ENCODE measurements at places on chromosomes 2 and 18.

GRCh38 chr18:55433648-55434047 is 154.3 kb downstream of the TCF4 start:
- DNase-seq, result no peak

DNA sequence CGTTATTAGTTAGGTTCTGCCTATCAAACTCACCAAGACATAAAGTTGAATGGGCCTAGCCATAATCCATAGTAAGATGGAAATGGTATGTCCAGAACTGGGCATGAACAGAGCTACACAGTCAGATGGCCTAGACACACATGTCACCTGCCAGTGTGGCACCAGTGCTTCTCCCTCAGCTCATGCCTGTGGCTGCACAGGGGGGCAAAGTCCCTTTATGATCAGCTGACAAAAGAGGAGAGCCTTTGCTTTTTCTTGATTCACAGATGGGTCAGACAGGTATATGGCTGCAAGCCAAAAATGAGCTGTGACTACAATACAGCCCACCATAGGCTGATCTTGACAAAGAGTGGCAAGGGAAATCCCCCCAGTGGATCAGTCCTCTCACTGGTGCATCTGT is 28.3 kb upstream of the STARD7 start:
- no peak for DNase-seq

DNA sequence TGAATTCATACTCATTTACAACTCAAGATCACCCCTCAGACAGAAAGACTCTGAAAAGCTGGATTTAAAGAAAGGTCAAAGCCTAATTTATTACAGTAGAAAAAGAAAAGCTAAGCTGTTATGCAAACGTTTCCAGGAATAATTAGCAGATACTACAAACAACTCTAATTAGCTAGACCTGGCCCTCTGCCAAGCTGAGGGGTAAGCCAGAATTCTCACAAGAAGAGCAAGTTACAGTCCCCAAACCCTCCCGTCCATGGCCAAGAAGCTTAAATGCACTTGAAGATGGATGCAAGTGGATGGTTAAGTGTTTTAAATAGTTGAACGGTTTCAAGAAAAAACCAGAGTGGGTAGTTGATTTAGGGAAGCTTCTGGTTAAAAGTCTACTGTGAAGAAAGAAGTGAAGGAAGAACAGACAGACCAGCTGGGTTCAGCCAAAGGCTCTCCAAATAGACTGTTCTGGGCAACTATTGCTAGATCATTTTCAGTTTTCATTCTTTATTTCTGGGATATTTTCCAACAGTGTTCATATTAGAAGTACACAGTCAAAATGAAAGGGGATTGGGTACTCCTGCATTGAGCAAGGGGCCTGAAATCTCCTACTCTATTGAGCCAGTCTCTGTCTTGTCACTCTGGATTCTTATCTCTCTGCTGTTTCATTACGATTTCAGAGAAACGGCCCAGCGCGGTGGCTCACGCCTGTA is 4.8 kb downstream of the LMAN2L start:
- no peak for DNase-seq

DNA sequence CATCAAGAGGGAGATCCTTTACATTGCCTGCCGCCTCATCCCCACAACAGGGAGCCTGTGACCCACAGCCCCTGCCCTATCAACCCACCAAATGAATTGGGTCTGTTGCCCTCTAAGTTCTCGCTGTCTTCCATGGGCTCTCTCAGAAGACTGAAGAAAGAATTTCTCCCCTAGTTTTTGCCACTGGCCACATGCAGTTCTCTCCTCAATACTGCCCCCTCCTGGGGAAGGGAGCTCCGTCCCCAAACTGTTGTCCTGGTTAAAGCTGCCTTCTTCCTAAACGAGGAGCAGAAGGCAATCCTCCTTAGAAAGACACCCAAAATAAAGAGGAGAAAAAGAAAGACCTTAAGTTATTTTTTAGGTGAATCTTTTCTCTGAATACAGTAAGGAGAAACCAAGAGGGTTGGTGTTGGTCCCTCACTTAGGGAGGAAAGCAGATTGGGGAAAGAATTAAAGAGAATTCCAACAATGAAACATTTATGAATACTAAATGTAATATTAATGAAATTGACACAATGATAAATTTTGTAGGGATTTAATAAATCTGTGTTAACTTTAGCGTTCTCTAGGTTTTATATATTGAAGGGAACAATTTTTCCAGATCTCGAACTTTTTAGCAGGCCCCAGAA is 31.1 kb upstream of the SATB2 start:
- DNase-seq, result peak; percentile 17

- DNase-seq, result no peak
Observed at GRCh38 chr2:20635113-20635510, 15.8 kb downstream of the HS1BP3 start.

- DNase-seq, result no peak
Observed at GRCh38 chr18:12307701-12308385, at the start of gene TUBB6. TUBB6 (plus strand) TSS chr18:12308241; CDS start chr18:12308293, 52 bp downstream.

DNA sequence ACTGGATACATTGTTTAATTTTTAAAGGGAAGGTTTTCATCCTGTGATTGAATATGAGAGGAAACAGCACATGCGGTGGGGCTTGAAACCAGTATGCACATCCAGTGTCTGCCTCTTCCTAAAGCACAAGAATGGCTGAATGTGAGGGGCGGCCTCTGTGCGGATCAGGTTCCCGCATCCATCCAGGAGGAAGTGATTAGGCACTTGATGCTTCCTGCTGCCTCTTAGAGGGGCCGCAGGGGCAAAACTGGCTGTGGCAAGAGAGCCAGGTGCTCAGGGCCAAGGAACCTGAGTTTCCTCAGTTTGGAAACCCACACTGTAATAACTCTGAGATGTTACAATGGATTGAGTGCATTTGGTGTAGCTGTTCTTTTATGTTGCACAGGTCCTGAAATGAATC is 48.8 kb downstream of the THNSL2 start:
- DNase-seq, result no peak

DNA sequence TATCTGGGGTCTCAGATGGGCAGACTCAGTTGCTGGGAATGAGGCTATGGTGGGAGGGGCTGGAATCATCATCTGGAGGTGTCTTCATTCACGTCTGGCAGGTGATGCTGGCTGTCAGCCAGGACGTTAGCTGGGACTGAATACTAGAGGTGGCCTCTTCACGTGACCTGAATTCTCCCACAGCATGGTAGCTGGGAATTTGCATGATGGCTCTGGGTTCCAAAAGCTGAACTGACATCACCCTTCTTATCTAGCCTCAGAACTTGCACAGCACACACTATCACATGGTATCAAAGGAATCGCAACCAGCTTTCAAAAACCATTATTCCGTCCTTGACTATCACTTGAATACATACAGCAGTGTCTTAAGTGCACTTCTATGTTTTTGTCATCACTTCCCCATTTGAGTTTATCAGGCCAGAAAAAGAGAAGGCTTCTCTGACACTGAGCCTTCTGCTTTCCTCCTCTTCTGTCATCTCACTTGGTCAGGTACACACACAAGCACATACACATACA is 53.0 kb upstream of the LRP2 start:
- DNase-seq, result no peak

DNA sequence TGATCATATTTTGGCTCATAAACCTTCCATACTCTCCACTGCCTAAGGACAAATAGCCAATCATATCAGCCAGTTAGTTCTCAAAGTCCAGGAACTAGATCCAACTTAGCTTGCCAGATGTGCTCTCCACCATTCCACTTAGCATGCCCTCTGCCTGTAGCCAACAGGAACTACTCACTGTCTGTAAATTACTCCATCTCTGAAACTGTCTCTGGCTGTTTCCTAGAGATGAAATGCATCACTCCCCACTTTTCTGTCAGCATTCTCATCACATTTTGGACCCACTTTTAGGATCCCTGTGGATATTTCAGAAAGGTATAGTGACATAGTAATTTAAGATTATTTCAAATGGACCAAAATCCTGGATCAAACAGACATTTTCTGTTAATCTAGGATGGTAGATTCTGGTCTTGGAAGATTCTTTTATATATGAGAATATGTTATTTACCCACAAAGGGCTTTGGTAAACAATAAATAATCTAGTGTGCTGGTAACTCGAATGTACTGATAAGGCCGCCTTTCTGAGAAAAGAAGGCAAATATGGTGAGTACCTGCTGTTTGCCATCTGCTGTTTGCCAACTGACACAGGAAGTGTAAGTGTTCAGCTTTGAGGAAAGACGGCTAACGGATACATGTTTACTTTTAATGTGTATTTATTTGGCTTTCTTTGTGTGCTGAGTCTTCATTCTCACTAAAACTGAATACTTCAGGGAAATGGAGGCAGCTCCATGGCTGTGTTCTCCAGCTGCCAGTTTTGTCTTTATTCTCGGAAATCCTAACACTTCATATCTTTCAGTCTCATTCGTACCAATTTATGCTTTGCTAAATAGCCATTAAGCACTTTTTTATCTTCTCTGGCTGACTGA is 79.5 kb downstream of the EVA1A start:
- no peak for DNase-seq

- DNase-seq, result no peak
Observed at GRCh38 chr18:1483385-1483784, 578.7 kb downstream of the ADCYAP1 start.

GRCh38 chr2:71129902-71130151 is 202 bp downstream of the MCEE start:
- no peak for DNase-seq

DNA sequence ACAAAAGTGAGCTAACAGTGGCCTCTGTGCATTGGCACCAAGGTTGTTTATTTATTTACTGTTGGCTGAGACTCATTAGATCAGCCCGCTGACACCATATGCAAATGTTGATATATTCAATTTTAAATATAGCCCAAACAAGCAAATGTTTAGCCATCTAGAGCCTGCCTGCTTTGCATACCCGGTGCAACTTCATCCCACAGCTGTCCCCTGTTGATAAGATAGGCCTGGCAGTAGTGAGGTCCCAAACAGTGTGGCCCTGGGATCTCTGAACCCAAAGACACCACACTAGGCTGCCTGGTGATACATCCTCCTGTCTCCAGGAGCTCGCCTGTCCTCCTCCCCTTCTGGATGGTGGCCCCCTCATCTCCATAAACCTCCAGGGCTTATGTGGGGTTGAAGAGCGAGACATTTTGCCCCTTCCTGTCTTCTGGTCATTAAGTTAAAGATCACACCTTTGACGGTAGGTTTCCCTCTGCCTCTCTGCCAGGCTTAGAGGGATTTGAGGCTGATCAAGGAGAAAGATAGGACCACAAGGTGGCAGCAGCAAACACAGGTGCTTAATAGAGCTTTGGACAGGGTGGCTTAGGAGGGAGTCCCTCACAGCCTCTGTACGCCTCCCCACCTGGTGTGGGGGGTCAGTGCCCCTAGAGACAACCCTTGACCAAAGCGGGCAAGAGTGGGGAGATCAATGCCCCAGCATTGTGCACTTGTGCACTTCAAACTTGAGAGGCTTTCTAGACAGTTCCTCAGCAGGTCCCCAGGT is 23.7 kb upstream of the MYO5B start:
- DNase-seq, result no peak

DNA sequence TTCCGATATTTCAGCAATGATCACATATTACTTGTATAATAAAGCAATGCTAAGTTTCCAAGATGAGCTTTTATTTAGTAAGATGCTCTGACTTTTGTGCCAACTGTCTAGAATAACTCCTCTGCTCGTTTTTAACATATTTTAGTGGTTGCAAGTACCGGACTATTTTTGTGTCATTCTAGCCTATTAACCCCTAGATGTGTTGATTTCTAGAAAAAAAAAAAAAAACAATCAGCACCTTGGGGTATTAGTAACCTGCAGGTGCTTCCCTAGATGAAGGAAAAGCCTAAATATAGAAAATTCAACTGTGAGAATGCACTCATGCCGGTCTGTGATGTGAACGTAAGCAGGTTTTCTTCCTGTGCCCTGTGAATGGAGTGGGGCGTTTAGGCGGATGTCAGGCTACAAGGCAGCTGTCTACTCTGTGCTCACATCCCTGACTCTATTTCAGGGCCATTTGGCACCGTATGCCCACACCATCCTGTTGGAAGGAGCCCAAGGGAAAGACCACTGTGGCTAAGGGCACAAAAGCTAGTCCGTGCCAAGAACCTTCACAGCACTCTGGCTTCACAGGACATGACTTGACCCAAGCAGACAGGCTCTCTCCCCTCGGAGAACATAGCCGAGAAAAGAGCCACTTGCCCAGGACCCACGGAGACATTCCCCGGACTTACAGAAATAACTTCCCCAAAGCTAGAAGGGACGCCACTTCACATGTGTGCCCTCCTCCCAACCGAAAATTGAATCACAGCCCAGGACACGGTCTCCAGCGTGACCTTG is 60.9 kb upstream of the AGAP1 start:
- DNase-seq, result no peak

DNA sequence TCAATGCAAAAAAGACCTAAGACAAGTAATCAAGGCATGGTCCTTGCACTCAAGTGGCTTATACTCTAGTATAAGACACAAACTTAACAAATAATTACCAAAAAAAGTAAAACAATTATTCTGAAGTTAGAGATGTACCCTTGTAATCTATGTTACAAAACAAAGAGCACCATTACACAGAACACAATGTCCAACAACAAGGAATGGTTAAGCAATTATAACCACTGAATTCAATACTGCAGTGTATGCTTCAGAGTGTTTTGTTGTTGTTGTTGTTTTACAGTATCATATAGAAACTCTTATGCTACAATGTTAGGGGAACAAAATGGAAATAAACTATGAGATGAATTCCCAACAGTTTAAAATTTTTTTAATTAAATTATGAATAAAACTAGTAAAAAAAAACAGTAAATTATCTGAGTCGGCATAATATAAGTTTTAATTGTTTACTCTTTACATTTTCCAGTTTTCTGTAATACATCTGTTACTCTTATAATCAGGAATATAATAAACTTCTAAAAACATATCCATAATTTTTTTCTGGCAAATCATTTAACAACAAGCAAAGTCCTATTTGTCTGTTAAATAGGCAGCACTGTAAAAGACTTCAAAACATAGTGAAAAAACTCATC is 29.2 kb downstream of the ROCK2 start:
- DNase-seq, result no peak

DNA sequence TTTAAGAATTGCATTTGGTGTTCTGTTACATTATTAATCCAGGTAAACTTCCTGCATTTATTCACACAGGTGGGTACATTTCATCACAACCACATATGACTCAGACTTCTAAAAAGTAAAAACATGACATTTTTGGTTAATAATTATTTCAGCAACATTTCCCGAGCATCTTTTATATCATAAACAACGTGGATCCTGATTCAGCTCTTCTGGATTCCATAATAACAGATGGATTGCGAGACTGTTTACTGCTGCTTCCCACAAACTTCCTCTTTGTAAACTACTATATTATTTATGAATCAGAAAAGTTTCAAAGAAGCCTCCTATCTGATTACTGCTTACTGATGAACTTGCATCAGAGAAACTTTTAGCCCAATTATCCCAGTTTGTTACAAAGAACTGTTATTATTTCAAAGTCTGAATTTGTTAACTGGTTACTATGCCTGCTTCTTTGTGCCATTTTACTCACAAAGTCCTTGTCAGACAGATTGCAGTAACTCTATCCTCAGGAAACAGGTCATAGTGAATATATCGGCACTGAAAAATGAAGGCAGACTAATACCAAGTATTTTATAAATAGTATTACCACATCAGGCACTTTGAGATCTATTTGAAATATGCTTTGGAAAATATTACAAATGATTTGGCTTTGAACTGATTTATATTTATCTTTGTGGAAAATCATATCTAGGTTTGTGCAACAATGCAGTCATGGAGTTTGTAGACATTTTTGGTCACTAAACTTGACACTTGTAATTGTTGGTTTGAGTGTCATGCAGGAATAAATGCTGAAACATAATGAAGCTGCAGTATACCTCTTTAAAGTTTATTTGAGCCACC is 511.6 kb downstream of the PLCL1 start:
- no peak for DNase-seq

Data from activated T-helper 1 cell treated with anti-CD3 and anti-CD28 coated beads, Interleukin-2, amount 50 U/mL, for 16 hours (primary cell).